ENCODE measurements at places on chromosomes 3 and 15.

DNA sequence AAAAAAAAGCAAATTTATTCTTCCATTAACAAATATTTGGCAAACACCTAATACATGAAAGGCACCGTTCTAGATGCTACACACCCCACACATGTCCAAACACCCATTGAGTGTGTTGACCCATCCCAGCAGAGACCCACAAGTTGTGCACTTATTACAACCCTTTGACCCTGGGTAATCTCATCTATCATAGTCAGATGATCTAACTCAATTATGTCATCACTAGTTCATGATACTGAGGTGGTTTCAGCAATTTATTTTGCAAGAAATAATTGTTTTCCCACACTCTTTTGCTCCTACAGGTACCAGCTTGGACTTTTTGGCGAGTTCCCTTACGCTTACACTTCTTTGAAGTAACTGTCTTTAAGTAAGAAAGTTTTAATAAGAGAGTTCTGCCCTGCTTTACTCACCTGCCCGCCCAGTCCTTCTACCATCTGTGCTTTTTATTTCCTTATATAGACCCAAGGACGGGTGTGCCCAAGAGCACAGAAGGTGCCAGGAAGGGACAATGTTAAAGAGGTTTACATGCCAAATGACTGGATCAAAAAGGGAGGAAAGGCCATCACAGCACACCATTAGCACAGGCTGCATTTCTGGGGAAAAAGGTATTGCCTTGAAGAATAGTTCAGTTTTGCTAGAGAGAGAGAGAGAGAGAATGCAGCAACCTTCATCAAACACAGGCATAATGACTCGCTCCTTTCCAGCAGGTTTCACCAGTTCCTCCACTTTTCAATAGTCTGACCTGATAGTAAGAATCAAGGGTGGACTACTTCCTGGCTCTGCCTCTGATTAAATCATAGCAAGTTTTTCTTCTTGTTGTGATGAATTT, 54.5 kb upstream of the ATP11B start:
- DNase-seq = no peak

DNA sequence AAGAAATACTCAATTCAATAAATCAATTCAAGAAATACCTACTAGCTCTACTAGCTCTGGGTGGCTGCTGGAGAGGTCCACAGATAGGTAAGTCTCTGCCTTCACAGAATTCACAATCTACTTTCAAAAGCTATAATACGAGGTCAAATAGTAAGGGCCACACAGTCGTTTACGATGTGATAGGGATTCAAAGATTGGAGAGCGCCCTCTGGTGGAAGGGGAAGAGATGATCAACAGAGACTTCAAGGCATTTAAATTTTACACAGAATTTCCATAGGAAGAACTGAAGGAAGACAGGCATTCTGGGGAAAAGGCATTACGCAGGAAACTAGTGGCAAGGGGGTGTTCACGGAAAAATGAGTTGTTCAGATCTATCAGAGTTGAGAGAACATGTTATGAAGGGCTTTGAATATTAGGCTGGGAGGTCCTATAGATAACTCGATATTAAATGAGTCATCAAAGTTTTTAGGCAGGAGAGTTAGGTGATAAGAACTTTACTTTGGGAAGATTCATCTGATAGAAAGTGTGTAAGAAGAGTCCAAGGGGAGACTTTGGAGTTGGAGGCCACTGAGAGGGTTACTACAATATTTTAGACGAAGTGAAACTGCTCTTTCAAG, 128.8 kb downstream of the FRMD5 start:
- peak; percentile 43 for DNase-seq

- no peak for DNase-seq
Measured at GRCh38 chr3:145370870-145371269, 790.1 kb downstream of the PLOD2 start.

DNA sequence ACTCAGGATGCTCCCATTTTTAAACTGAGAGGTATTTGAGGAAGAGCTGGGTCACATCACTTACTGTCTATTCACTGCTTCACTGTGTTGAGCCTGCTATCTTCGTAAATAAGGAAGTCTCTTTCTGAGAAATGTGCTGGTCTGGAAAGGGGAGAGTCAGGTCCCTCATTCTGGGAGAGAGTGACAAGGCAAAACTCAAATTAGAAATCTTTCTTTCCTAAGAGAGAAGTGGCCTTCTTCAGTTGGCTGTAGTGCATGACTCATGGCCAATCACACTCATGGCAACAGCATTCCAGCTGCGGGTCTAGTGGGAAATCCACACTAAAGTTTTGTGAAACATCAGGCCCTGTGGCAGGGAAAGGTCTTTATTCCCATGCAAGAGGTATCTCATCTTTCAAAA, 11.5 kb upstream of the TIMP4 start:
- no peak for DNase-seq

DNA sequence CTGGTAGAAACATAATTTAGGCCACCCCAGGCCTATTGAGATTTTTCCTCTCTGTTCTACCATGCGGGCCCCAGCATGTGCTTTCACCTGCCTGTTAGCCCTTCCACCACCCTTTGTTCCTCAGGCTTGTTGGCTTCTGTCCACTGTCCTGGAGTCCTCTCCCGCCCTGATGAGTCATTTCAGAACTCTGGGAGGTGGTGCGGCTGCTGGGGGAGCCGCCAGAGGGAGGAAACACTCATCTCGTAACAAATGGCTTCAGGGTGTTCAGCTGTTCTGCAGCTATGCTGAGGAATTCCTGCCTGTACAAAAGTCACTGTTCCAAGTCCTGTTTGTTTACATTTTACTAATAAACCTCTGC, 36.3 kb downstream of the LRTM1 start:
- no peak for DNase-seq

- no peak for DNase-seq
Measured at GRCh38 chr15:39592500-39592899, 11.6 kb downstream of the THBS1 start.

DNA sequence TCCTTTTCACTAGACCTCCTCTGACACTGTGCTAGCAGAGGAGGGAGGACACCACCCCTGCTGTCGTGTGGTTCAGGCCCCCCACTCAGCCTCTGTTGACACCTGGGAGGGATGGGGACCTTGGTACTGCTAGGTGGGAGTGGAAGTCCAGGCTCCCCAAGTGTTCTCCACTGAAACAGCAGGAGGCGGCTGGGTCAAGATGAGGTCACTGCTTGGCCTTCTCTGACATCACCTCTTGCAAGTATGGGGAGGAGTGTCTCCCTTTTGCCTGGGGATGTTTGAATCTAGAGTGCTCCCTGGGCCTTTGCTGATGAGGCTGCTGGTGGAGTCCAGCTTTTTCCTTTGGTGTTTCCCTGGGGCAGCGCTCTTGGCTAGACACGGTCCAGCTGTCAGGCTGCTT, 101.5 kb downstream of the CHRNA7 start:
- no peak for DNase-seq

DNA sequence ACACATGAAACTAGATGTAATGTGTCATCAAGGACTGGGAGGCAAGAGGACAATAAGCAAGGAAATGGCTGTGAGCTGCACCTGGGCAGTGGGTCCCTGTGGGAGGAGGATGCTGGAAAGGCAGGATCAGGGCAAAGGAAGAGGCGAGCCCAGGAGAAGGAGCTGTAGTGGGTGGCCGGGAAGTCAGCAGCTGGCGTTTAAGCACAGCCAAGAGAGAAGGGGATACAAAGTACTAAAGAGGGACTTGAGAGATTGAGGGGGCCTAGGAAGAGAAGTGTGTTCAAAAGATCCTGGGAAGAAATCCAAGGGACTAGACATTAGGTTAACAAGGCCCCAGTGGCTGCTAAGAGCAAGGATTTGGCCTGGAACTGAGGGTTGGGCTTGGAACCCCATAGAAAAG, 188.5 kb upstream of the SLC24A5 start:
- DNase-seq = no peak

DNA sequence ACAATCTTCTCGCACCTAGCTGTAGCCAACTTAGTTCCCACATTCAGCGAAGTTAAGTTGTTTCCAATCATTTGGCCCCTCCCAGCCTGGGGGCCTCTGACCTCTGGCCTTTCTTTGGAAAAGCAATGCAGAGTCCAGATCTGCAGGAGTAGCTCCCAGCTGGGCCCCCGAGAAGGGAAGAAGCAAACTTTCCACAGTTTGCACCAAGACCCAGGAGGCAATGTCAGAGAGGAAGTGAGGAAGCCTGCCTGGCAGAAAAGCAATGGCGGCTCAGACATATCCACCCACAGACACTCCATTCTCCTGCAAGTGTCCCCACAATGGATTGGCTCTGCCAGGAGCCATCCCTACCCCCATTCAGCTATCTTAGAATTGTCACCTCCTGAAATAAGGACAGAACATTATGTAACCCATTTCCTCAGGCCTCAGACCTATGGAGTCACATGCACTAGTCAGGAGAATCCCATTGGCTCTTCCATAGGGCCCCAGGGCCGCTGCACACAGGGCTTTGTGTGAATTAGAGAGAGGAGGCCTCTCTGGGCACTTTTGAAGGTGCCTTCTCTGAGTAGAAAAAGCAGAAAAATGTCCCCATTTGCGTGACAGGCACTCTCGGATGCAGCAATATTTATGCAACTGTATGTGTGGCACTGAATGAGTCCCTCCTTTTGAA, 3.0 kb upstream of the BUB1B start:
- DNase-seq = no peak

DNA sequence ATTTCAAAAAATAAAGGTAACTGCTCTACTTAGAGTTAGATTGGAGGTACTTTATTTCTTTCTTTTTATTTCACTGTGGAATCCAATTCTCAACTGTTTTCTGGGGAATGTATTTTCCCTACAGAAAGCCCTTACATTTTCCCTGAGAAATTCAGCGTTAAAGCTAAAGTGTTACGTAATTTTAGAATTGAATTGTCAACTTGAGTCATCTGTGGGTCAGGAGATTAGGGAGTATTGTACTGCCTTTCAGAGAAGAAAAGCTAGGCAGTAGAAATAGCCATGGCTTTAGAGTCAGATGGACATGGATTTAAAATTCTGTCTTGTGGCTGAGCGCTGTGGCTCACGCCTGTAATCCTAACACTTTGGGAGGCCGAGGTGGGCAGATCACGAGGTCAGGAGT, 728.6 kb downstream of the ROBO1 start:
- no peak for DNase-seq

DNA sequence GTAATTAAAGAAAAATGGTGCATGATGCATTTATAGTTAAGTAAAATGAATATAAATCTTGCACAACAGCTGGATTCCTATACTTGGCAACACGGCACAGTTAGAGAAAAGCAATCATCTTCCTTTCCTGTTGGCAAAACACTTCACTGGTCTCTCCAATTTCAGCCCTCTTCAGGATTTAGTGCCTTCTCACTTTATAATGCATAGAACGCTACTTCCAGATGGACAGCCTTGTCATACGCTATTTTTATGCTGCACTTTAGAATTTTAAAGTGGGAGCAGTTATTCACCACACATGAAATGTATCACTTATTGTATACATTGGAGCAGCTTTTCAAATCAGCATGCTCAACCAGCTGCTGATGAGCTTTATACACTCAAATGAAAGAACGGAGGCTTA, 194.4 kb upstream of the GBE1 start:
- DNase-seq = no peak

- DNase-seq = no peak
Measured at GRCh38 chr3:34793057-34793456, 846.3 kb upstream of the ARPP21 start.

- DNase-seq = no peak
Measured at GRCh38 chr3:142027300-142027699, 122.0 kb downstream of the TFDP2 start.

- DNase-seq = no peak
Measured at GRCh38 chr3:147518465-147518864, 109.3 kb downstream of the ZIC1 start.

DNA sequence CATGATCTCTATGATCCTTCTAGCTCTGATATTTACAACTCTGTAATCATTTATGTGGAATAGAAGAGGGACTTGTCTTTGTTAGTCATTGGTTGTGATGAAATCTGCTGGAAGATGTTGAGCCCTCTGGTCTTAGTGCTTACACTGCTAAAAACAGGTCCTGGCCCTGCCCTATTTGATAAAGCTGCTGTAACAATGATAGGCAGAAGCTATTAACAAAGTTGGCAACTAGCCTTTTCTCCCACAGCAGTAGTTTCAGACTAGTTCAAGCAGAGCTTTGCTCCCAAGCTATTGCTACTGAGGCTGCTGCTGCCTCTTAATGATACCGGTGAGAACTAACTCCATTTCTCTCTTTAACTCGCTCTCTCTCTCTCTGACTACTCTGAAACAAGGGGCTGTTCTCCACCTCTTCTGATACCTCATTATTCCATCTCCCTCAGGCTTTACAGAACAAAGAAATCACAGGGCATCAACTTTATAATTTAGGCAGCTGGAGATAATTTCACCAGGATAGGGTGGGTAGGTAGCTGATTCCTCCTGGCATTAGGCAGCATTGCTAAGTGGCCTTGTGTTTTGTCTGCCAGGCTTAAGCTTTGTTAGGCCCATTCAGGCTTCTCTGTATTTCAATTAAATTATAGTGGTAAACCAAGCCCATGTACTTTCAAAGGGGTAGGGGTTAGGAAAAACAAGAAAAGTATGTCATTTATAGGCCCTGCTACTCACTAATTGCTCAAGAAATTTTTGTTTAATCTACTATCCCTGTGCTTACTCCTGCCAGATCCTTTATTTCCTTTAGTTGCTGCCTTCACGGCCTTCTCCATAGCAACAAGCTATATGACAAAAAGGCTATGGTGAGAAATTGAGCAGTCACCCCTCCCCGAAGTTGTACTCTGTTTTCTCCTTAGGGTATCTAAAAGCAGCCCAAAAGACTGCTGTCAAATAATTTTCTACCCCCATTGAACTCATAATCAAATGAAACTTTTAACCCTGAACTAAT, 139.6 kb downstream of the RBPMS2 start:
- no peak for DNase-seq

DNA sequence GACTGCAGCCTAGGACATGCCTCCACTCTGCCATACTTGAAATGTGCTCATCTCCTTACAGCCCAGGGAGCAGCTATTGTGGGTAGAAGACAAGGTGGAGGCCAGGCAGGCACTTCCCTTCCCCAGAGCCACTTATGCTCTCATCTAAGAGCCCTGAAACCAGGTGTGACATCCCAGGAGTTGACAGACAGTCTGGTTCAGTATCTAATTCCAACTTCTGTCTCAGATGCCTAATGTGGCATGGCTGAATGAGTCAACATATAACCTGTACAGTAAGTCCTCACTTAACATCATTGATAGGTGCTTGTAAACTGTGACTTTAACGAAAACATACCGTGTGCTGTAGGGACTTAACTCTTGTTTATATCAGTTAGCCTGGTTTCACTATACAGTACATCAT, 1.2 kb upstream of the CAPN3 start:
- no peak for DNase-seq

- no peak for DNase-seq
Measured at GRCh38 chr3:99929745-99930139, 112.1 kb downstream of the CMSS1 start.

- DNase-seq = no peak
Measured at GRCh38 chr3:74122281-74122680, 492.2 kb downstream of the CNTN3 start.

GRCh38 chr3:11379824-11380701, 107.9 kb downstream of the ATG7 start:
- DNase-seq = no peak

Measured in GM13976 (cell line).